Ureter (tissue), 1 donor: ENCODE measurements at places on chromosomes 7 and 10.

DNA sequence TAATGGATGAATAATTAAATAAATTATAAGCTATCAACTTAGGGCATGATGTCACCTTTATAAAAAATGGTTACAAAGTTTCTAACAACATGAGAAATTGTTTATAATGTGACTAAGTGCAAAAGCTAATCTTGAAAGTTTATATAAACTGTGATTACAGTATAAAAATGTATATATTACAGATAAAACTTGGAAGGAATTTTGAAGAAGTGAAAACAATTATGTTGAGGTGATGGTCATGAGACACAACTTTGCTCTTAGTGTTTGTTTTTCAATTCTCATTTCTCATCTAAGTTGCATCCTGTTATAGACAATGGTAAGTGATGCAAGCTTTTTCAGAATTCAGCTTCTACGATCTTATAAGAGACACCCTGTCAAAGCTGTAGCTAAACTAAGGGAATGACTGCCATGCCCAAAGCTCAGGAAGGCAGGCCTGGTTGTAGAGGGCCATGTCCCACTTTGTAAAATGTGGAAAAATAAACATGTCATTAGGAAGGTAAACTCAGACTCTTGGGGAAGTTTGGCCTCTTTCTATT lies 23.9 kb downstream of the MACC1 start:
- no peak for DNase-seq

GRCh38 chr7:39451901-39452300 lies 114.3 kb upstream of the YAE1 start:
- no peak for DNase-seq

GRCh38 chr10:61001731-61002122 lies 57.7 kb upstream of the RHOBTB1 start:
- no peak for DNase-seq

DNA sequence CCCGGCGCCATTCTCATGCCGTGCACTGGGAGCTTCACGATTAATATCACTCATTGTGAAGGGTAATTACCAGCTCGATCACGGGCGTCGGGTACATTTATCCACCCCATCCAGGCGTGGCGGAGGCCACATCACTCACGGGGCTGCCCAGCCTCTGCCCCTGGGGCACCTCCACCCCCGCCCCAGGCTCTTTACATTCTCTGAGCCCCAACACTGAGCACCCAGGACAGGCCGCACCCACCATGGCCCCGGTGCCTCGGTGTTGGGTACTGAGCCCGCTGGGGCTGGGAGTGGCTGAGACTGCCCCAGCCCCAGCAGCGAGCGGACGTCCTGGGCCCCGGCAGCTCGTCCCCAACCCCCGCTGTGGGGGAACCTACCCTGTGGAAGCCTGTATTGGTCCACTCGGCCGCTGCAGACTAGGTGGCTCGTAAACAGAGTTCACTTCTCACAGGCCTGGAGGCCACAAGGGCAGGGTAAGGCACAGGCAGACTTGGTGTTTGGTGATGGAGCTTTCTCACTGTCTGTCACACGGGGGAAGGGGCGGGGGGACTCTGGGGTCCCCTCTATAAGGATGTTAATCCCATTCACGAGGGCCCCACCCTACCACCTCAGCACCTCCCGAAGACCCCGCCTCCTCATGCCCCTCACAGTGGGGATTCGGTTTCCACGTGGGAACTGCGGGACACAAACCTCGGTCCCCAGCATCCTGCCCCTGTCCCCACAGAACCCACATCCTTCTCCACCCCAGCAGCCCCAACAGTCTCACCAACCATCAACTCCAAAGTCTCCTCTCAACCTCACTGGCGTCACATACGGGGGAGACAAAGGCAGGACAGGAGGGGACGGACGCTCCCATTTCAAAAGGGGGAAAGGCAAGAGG lies 184.1 kb downstream of the ELFN1 start:
- DNase-seq = no peak

DNA sequence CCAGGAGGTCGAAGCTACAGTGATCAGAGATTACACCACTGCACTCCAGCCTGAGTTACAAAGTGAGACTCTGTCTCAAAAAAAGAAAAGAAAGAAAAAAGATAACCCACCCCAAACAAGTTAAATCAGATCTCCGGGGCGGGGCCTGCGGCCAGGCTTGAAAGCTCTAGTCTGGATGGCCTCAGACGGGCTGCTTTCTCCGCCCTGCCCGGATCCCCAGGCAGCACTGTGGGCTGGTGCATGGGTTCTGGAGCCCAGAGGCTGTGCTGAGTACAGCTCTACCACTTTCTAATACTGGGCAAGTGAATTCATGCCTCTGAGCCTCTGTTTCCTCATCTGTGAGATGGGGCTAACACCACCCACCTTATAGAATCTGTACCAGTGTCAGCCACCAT lies 83.7 kb downstream of the ZMIZ1 start:
- DNase-seq = no peak
